ENCODE measurements at places on chromosomes 7 and 10. TPM values are rescaled to one million over a fixed set of nuclear protein-coding genes. Genes with fewer than 3 reads are reported as not detected.

The ENO4 gene
- not detected for total RNA-seq

The THSD7A gene
- total RNA-seq = not detected

The SPDYE1 gene
- total RNA-seq = not detected

The NEUROG3 gene
- not detected for total RNA-seq

All from T-helper 2 cell treated with Interferon-gamma antibody and Interleukin-4, amounts not matched to agents 100 ng/mL and 5 ng/mL, for 36 hours (primary cell).